ENCODE measurements at places on chromosomes 1 and 21. TPM values are rescaled to one million over a fixed set of nuclear protein-coding genes. Genes with fewer than 3 reads are reported as not detected.

IL23R gene
- not detected for total RNA-seq

DNA sequence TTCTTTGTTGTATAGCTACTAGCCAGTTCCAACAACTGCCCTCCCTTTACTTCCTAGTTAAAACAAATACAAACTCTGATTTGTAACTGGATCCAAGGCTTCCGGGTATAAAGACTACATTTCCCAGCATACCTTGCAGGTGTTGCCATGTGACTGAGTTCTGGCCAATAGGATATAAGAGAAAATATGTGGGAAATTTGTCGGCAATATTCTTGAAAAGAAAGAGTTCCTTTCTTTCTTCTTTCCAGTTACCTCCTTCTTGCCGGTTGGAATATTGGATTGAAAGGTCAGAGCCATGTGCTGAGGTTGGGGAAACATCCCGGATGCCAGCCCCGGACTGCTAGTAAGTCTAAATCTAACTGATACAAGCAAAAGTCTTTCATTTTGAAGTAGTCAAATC lies 23.0 kb upstream of the ZBTB40 start:
- no peak overlapping the region for H3K27ac ChIP-seq
- H3K36me3 ChIP-seq: no peaks in the 10 kb centered on the region
- H3K4me1 ChIP-seq: no peaks in the 10 kb centered on the region
- no peaks in the 10 kb centered on the region for H3K27me3 ChIP-seq

- H3K36me3 ChIP-seq: no peaks in the 10 kb centered on the region
- H3K4me1 ChIP-seq: no peaks in the 10 kb centered on the region
- no peak overlapping the region for H3K4me3 ChIP-seq
- no peaks in the 10 kb centered on the region for H3K27me3 ChIP-seq
- no peak overlapping the region for H3K27ac ChIP-seq
Measured at GRCh38 chr21:39116761-39117439, 66.4 kb downstream of the PSMG1 start.

- peaks cover 3% of the 10 kb centered on the region for H3K27me3 ChIP-seq
- no peak overlapping the region for H3K4me3 ChIP-seq
- H3K36me3 ChIP-seq: no peaks in the 10 kb centered on the region
- no peak for DNase-seq
- H3K27ac ChIP-seq: no peak overlapping the region
- no peaks in the 10 kb centered on the region for H3K4me1 ChIP-seq
Measured at GRCh38 chr1:60893136-60893930, 189.0 kb upstream of the NFIA start.

DNA sequence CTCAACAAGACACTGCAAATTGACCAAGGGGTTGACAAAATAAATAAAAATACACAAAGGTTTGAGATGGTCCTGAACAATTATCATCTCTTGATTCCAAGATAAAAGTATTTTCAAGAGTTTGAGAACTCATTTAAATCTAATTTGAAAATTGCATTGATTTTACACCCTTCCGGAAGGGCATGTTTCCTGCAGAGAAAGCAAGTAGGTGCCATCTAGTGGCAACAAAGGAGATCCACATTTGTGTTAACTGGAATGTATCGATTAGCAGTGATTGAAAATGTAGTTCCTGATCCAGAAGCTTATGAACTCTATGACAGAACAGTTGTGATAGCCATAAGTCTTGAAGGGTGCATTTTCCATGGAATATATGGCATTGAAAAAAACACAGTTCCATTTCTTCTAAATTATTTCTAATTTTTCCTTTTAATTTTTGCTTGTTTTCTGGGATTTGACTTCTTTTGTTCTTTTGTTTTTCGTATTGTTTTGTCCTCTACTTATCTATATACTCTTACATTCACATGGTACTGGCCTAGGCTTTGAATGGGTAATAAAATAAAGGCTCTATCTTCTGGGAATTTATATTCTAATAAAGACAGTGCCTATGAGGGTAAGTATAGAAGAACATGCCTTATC lies 143.7 kb downstream of the DNM3 start:
- no peaks in the 10 kb centered on the region for H3K36me3 ChIP-seq
- DNase-seq: no peak
- no peaks in the 10 kb centered on the region for H3K4me1 ChIP-seq
- H3K27me3 ChIP-seq: no peaks in the 10 kb centered on the region
- no peak overlapping the region for H3K27ac ChIP-seq

Data from suprapubic skin (tissue), 4 donors.